NAMALWA (cell line): ENCODE measurements at places on chromosomes 11 and 22.

- no peak for DNase-seq
Measured at GRCh38 chr22:44328762-44329161, 16.0 kb upstream of the SHISAL1 start.

DNA sequence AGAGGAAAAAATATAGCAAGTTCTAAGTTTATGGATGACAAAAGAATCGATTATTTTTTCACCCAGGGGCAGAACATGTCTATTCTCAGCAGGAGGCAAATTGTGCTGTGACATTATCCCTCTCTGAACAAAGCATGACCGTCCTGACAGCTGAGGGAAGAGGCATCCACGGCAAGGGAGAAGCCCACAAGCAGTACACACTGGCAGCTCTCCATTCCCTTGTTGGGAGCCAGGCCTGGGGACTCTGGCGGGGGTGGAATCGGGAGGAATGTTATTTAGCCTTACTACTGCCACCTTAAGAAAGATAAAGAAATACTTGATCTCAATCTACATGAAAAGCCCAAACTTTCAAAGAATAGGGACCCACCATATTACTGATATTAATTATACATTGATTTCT lies 3.4 kb downstream of the KIRREL3 start:
- no peak for DNase-seq

- no peak for DNase-seq
Measured at GRCh38 chr22:44304354-44304753, 8.4 kb downstream of the SHISAL1 start.

DNA sequence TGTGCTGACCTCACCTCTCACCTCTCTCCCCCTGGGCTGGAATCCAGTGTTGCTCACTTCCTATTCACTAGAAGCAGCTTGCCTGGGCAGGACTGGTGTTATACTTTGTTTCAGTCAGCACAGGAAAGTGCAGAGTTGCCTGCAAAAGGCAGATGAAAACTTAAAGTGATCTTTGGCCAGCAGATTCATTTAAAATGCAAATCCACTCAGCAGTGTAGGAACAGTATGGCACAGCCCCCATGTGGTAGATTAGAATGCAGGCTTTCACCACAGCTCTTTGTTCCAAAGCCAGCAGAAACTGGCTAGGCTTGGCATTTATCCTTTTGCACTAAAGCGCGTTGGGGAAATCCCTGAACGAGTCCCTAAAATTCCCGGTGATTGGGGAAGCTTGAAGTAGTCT lies 301.2 kb downstream of the OR4C45 start:
- DNase-seq, result no peak

DNA sequence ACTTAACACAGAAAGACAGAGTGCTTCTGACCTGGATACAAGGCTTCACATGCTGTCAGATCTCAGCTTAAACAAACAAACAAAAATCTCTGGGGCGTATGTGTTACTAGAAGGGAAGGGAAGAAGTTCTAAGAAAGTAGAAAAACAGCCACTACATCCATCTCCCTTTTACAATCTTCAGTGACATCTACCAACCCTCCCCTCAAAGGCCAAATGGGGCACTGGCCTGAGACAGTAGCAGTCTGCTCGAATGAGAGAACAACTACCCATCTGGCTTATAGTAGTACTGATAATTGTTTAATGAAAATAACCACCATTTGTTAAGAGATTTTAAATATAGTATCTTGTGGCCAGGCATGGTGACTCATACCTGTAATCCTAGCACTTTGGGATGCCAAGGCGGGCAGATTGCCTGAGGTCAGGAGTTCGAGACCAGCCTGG lies 29.4 kb downstream of the CCDC83 start:
- no peak for DNase-seq

GRCh38 chr11:125202362-125202880 lies 37.9 kb downstream of the PKNOX2 start:
- no peak for DNase-seq

DNA sequence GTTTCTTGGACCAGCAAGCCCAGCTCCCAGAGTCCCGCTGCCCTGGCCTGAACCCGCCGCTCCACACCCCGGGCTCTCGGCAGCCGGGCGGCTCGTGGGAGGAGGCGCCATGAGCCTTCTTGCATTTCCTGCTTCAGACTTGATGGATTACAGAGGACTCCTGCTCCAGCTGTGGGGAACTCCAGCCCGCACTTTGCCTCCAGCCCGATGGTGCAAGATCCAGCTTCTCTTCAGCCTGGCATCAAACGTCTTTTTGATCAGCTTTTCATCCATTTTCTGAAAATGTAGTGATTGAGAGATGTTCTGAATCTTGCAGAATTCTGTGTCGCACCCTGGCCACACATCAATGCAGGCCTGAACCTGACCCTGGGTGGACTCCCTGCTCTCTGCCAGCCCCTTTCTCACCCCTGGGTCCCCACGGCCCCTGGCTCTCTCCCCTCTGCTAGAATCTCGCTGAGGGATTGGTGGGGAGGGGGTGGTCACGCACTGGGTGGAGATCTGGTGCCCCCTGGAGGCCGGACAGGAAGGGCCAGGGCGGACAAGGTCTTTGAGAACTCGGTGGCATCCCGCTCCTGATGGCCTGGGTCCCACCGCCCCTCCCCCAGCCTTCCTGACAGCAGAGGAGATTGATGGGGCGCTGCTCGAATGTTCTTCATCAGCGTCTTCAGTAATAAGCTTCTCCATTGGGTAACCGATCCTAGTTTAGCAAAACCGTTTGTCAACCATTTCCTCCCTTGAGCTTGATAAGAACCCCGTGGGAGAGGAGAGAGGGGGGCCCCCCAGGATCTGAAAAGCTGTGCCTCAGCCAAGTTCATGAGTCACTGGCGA lies 12.1 kb upstream of the NFAM1 start:
- peak; percentile 88 for DNase-seq

DNA sequence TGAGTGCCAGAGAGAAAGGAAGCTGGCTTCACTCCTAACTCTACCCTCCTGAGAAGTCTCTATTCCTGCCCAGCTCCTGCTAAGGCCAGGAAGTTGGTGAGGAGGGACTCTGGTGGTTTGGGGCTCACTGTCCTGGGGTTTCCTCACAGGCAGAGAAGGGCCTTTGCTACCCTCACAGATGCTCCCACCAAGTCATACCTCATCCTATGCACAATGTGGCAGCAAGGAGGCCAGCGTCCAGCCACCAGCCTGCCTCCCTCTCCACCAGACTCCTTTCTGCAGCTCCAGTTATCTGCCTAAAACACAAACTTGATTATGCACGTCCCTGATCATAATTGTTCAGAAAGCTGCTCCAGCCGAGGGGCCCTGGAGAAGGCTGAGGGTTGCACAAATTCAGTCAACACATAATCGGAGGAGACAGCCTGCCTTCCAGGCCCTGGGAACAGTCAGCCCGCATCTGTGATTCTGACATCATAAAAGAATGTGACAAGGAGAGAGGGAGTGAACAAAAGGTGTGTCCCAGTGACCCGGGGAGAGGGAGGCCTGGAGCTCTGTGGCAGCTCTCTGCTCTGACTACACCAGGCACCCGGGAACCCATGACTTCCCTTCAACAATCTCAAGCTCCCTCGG lies 28.8 kb downstream of the DKK3 start:
- no peak for DNase-seq

GRCh38 chr11:36044636-36045035 lies 100.8 kb downstream of the LDLRAD3 start:
- DNase-seq, result no peak

DNA sequence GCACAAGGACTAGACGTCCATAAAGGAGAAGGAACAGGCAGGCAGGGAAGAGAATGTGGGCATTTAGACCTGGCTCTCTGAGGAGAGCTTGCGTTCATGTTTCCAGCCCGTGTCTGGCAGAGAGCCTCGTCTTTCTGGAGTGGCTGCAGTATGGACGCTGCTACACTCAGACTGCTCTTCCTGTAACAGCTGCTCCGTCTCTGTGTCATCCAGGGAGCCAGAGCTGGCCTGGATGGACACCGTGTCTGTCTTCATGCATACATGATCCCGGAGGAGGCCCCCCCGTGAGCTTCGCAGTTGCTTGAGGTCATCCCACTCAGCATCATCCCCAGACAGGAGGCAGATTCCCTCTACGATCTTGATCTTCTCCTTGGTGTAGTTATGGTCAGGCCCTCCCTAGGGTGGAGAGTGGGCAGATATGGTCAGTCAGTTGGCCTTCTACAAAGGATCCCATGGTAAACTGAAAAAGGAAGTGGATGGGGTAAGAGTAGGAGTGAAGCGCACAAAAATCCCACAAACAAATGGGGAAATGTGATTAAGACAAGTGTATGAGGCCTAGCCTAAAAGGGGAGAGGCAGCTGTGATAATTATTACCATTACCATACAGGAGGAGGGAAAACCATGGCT lies 13.0 kb upstream of the CKAP5 start:
- no peak for DNase-seq

- no peak for DNase-seq
Measured at GRCh38 chr22:39738746-39739145, 154.8 kb downstream of the ENTHD1 start.

DNA sequence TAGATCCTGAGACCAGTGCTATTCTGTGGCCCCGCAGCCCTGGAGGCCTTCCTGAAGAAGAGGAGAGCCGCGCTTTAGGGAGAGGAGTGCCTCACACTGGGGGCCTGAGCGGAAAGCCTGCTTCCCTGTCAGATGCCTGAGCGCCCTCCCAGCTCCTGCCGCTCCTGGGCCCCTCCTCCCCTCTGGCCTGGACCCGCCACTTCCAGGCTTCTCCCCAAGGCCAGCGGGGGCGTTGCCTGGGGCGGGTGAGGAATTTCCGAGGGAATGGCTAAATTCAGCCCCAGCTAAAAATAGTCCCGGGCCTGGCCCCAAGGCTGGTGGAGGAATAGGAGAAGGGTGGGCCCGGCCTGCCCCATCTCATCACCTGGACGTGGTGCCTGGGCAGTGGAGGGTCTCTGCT lies 15.4 kb downstream of the ARHGEF17 start:
- DNase-seq, result no peak

DNA sequence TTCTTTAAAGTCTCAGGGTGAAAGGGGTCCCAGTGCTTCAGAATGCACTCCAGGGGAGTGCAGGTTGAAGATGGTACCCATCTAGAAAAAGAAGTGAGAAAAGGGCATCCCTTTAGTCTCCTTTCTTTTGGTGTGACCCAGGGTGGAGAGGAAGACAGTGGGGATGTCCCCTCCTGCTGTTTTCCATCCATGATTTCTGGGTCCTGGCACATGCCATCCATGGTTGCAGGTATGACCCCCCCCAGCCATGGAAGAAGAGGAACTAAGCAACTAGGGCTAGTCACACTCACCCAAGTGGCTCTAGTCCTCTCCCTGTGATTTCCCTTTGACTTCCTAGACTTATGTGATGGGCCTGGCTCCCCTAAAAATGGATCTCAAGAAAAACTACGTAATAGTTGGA lies 15.9 kb upstream of the EI24 start:
- no peak for DNase-seq

DNA sequence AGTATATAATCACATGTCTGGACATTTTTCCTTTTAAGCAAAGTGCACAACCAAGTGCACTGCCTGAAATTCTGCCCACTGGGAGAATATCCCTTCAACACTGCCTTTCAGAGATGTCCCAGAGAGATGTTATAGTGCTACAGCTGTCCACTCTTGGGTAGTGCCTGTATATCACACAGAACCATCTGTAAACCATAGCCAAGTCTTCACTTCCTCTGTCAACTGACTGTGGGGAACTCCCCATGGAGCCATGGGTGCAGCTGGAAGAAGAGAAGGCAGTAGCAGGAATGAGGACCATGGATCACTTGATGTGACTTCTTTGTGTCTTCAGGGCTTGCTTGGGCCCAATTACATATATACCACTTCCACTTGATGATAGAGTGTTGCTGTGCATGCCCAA lies 44.6 kb upstream of the LIN7C start:
- no peak for DNase-seq

DNA sequence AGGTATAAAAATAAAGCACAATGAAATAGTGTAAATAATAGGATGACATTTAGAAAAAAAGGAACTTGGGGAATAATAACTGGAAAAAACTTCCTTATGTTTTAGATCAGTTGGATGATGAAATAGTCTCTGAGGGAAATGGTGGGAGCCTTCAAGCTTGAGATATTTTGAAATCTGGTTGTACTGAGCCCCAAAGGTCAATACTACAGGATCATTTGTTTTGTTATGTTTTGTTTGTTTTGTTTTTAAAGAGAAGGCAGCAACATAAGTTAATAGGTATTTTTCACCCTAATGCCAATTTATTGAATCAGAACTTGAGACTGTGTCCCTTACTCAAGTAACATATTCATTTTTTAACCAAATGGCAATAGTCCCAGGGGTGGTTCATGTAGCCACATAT lies 393.1 kb downstream of the ETS1 start:
- no peak for DNase-seq

DNA sequence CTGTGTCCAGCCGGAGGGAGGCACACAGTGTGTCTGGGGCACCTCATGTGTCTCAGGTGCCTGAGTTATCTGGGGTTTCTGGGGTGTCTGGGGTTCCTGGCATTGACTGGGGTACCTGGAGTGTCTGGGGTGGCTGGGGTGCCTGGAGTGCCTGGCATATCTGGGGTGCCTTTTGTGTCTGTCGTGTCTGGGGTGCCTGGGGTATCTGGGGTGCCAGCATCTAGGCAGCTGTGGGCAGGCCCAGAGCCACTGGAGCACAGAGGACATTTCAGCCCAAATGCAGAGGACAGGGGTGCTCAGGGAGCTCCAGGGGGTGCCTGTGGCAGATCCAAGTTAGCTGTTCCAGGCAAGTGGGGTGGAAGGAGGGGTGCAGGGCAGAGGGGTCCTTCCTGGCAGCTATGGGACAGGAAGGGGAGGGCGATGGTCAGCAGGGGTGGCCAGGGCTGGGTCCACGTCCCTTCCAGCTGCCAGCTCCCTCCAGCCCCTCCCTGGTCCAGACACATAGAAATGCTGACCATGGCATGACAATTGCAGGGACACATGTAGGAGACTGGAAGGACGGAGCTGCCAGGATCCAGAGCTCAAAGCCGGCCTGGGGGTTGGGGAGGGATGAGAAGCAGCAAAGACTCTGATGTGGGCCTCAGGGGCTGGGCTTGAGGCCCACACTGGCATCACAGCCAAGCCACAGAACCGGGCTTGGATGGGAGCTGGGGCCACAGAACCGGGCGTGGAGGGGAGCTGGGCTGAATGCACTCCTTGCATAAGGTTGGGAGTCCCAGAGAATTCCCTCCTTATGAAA lies 133.0 kb downstream of the BRD1 start:
- DNase-seq, result no peak

- no peak for DNase-seq
Measured at GRCh38 chr22:32409977-32410376, 2.1 kb downstream of the RTCB start.

GRCh38 chr11:114166897-114167323 lies 107.4 kb downstream of the ZBTB16 start:
- DNase-seq, result peak; percentile 56

GRCh38 chr11:112834277-112834755 lies 126.9 kb upstream of the NCAM1 start:
- no peak for DNase-seq

GRCh38 chr22:44620841-44621257 lies 81.2 kb upstream of the PRR5 start:
- no peak for DNase-seq

DNA sequence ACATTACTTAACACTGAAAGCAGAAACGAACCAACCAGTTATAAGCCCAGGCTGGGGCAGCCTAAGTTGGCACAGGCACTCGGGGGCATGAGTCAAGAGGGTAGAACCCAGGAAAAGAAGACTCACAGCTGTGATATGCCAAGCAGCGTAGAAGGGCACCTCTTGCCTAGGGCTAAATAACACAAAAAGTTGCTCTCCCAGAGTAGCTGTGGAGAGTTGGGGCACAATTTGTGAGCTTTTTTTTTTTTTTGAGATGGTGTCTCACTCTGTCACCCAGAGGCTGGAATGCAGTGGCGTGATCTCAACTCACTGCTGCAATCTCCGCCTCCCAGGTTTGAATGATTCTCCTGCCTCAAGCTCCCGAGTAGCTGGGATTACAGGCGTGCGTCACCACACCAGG lies 8.8 kb downstream of the CLMP start:
- no peak for DNase-seq
